Sigmoid colon (tissue), 7 donors: ENCODE measurements at places on chromosomes 5 and 9. TPM values are rescaled to one million over a fixed set of nuclear protein-coding genes. Genes with fewer than 3 reads are reported as not detected.

SLC4A9 gene
- total RNA-seq: not detected

SLC6A19 gene
- total RNA-seq: not detected

C5orf63 gene
- 4.1 TPM for total RNA-seq

- no peak for DNase-seq
Observed at GRCh38 chr5:63401436-63402046, 560.7 kb downstream of the HTR1A start.

DNA sequence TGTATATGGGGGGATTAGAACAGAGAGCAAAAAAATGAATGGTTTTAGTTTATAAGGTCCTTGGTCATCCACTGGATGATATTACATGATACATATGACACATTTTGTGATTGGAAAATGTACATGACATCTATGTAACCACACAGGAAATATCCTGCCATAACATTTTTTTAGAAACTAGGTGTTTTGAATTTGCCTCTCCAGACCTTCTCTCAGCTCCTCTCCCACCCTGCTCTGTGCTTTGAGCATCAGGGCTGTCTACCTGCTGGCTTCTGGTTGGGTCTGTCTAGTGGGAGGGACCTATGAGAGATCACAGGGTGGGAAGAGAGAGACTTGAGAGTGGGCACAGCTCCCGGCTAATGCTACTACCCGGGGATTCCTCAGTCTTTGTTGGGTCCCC is 24.4 kb downstream of the AKNA start:
- no peak for DNase-seq

- no peak for DNase-seq
Observed at GRCh38 chr9:13879981-13880380, 434.0 kb downstream of the NFIB start.

- no peak for DNase-seq
Observed at GRCh38 chr9:114518599-114519022, 13.3 kb upstream of the WHRN start.

- no peak for DNase-seq
Observed at GRCh38 chr9:3608011-3608410, 82.2 kb upstream of the RFX3 start.

DNA sequence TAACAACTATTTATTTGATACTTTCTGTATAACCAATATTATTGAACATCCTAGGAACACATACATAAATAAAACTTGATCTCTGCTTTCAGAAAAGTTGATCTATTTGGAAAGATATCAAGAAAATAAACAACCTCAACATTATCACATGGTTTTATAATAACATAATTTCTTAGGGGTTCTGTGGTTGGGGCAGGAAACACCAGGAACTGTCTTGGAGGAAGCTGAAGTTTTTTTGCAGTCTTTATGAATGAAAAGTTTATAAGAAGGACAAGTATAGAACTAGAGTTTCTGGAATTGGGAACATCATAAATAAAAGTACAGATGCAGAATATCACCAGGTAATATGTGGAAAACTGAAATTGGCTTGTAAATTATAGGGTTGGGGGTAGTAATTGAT is 296.1 kb downstream of the TAF11L14 start:
- no peak for DNase-seq

DNA sequence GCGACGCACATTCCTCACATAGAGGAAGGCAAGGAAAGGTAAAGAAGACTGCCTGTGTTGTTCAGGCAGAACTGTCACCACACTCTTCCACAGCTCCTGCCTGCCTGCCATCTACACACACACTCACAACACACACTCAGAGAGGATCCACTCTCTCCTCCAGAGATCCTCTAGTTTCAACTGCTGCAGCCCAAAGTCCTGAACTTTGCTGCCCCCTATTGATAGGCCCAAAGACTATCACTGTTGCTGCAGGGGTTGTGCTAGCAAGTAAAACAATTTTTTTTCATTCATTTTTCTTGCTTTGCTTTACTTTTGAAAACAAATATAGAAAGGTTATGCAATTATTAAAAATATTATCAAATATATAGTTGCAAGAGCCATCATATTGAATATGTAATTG is 5.9 kb upstream of the CFAP90 start:
- DNase-seq: no peak
